ENCODE measurements at places on chromosomes 4 and X.

DNA sequence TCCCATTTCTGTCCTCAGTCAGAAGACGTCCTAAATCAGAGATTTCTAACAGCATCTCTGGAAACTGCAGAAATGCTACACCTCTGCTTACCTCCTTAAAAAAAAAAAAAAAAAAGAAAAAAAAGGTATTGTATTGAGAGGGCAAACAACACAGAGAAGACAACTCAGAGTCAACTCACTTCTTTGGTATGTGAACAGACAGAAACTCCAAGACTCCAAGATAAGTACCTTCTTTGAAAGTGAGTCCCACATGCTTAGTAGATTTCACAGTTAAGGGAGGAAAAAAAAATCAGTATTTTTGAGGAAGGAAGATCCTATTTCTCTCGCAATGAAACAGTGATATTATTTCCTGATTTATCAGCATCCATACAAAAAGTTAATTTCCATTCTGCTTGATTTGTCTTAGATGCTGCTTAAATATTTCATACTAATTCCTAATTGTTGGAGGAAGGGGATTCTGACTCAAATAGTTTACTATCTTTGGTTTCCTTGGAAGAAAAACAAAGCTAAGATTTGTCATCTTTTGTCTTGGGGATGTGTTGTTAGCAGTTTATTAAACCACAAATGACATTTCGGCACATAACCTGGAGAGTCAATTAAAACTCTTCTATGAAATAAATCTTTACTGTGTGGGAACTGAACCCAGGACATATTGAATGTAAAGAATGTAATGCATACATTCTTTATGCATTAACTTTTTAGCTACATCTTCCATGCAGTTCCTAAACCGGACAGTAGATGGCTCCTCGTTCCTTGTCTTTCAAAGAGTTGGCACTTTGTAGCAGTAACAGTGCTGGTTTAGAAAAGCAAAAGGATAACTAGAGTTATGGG is 4.7 kb downstream of the RASGEF1B start:
- DNase-seq, result peak; percentile 51

- no peak for DNase-seq
Measured at GRCh38 chrX:7119950-7120877, 27.3 kb upstream of the STS start.

- no peak for DNase-seq
Measured at GRCh38 chrX:99469439-99469838, 940.6 kb downstream of the PCDH19 start.

GRCh38 chrX:47212381-47213293 is 5.8 kb upstream of the CDK16 start:
- DNase-seq, result no peak

DNA sequence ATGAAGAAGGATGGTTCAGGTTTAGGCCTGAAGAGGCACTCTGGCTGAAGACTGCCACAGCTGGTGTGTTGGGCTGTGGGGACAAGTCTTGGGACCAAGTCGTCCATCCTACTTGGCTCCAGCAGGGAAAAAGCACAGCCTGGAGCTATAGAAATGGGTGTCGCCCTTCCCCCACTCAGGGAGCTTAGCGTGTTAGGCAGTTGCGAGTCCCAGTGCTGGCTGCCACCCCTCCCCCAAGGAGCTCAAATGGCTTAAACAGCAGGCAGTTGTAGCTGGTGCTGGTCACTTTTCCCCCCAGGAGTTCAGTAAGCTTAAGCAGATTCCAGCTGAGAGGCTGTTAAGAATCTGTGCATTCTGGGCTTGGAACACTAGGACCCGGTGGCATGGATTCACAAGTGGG is 319.5 kb upstream of the POF1B start:
- DNase-seq, result no peak
